ENCODE measurements at places on chromosomes 16 and 17.

DNA sequence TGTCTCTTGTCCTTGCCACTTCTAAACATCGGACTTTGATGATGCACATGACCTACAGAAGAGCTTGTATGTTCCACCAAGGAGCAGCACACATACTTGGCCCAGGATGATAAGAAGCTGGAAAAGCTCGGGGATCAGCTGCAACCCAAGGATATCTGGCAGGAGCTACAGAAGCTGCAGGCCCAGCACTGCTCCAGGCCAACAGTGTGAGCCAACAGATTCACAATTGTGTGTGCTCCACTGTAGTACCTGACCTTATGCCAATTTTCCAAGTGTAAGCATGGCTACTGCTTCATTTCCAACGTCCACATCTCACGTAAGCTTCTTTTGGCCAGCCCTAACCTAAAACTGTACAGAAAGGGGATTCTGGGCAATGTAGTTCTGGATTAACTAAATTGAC is 83.4 kb downstream of the COX10 start:
- no peak for DNase-seq

DNA sequence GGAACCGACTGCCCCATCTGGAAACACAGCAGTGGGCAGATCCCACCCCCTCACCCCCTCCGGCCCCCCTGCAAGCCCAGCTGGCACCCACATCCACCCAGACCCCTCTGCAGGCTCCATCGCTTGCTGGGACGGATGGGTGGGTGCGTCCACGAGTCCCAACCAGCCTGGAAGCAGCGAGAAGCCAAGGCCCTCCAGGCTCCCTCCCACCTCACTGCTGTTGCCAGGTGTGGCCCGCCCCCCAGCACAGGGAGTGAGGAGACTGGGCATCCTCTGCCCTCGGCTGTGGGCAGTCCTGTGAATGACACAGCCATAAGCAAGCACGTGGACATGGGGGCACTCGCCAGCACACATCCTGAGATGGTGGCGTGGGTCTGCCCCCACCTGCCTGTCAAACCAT is 11.4 kb downstream of the TMEM11 start:
- DNase-seq, result peak; percentile 50

GRCh38 chr17:43913584-43913983 is 6.2 kb upstream of the MPP2 start:
- no peak for DNase-seq

DNA sequence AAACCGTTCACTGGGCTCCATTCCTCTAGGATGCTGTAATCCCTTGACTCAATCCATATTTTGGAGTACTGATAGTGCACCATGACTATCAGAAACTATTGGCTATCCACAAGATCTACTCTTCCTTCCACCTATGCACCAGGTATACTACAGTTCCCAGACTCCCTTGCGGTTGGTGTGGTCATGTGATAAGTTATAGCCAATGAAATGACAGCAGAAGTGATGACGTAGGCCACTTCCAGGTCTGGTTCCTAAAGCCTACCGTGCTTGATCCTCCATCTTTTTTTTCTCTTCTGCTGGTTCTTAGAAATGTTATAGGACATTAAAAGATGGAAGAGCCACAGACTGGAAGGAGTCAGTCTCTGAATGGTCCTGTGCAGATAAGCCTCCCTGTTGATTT is 278.8 kb upstream of the C16orf82 start:
- peak; percentile 12 for DNase-seq

DNA sequence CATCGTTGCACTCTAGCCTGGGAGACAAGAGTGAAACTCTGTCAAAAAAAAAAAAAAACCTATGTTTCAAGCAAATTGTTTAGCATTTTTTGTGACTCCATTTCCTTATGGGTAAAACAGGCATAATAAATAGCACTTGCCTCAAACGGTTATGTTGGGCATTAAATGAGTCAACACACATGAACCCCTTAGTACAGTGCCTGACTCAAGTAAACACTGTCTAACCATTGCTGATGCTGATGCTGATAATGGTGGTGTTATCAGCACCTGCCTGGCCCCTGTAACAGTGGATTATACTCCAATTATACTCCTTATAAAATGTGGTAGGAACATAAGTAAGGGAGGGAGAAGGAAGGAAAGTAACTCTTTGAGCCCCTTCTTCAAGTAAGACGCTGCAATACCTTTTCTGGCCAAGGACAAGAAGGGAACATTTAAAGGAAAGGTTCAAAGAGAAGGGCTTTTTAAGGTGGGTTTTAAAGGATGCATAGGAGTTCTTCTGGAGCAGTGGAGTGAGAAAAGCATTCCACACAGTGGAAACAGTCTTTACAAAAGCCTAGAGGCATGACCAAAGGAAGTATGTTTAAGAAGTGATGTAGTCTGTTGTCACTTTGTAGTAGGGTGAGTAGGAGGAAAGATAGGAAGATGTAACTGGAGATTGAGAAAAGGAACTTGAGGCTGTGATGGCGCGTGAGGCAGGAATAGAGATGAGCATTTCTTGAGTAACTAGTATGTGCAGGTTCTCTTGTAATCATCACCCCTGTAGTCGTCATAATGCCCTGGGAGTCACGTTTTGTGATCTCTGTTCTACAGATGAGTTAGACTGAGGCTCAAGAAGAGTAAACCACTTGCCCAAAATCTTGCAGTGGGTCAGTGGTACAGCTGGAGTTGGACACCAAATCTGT is 4.3 kb downstream of the SCNN1B start:
- no peak for DNase-seq

- no peak for DNase-seq
These were observed 898 bp downstream of the CAPNS2 start for GRCh38 chr16:55567382-55567781.

DNA sequence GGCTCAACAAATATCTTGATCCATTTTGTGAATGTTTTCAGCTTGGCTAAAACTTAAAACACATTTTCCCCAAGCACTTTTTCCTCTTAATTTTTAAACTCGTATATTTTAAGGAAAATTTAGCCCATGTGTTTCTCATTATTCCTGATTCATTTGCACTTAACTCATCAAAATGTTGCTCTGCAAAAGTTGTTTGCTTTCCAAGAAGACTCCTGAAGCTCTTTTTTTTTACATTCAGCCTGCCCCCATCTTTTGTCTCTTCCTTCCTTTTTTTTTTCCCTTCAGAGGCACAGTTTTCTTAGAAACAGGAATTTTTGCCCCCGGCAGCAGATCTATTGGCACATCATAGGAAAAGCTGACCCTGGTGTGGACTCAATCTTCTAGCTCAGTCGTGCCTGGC is 155.0 kb upstream of the SALL1 start:
- DNase-seq, result no peak

DNA sequence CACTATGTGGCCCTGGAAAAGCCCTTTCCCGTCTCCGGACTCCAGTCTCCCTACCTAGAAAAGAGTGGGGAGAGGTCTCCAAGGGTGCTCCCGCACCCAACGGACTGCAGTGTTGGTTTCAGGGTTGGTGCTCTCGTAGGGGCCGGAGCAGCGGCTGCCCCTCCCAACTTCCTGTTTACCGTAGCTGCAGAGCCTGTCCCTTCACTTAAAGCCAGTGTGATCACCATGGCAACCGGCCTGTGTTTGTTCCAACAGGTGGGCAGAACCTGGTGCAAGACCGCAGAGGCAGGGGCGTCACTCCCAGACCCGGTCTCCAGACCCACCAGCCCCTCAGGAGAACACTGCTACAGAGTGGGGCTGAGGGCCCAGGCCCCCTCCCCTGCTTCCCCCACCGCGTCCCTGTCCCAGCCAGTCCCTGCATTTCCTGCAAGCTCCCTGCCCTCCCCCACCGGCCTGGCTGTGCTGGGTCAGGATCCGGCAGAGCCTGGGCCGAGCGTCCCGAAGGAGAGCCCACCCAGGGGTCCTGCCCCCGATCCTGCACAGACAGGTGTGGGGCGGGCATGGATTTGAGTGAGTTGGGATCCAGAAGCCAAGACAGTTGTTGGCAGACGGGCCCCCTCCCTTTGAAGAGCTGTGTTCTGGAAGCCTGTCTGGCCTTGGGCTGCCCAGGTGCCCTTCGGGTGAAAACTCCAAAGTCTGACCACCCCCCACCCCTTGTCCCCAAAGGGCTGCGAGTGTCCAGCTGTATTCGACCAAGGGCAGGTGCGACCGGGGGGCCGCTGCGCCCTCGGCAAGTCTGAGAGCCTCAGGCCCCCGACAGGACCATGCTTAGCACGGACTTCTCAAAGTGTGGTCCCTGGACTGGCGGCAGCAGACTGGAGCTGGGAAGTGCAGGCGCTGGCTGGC is 1.5 kb upstream of the BAIAP3 start:
- DNase-seq, result peak; percentile 94

GRCh38 chr17:41171886-41172285 is 3.9 kb upstream of the KRTAP4-3 start:
- no peak for DNase-seq

- no peak for DNase-seq
These were observed 9.5 kb downstream of the FOXF1 start for GRCh38 chr16:86519649-86520316.

GRCh38 chr17:17849845-17850373 is 13.1 kb upstream of the SREBF1 start:
- no peak for DNase-seq

GRCh38 chr16:23962001-23962400 is 126.2 kb downstream of the PRKCB start:
- peak; percentile 9 for DNase-seq

DNA sequence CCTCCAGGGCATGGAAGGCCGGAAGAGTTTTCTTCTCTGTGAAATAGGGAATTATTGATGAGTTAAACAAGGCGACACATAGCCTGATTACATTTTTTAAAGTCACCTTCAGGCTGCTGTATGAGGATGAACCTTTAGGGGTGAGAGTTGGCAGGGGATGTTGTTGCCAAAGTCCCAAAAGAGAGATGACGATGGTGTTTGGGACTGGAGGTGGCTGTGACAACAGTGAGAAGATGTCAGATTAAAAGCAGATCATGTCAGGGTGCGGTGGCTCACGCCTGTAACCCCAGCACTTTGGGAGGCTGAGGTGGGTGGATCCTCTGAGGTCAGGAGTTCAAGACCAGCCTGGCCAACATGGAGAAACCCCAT is 16.8 kb upstream of the ASGR2 start:
- DNase-seq, result no peak

DNA sequence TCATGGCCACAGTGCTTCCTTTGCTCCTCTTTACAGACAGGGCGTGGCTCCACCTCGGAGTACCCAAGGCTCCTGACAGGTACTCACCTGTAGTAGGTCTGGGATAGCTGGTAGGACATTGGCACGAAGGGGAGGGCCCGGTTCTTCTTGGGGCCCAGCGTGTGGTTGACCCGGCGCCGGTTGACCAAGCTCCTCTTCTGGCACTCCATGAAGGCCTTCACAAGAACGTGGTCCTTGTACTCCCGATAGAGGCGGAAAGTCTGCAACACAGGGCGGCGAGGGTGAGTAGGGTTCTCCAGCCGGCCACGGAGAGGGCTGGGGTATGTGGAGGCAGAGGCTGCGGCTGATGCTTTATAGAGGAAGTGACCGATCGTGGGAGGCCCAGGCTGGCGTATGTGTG is 69.7 kb downstream of the IL21R start:
- DNase-seq, result no peak

DNA sequence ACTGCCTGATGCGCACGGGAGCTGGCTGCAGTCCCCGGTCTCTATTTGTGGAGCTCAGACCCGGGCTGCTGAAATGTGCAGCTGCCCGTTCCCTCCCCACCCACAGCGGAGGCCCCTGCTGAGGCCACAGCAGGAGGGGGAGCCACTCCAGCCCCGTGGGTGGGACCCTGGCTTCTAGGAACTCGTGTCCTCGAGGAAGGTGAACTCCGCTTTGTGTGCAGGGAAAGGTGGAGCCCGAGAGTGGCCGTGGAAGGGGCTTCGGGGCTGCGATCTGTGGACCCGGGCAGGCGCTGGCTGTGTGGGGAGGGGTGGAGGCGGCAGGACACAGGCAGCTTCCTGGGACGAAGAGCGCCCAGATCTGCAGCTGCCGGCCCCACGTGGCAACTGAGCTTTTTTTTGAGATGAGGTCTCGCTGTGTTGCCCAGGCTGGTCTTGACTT is 2.9 kb downstream of the CCDC154 start:
- DNase-seq, result no peak

- no peak for DNase-seq
These were observed 208.2 kb upstream of the MAF start for GRCh38 chr16:79808731-79809130.

GRCh38 chr17:2965621-2966595 is 97.5 kb downstream of the OR1D5 start:
- peak; percentile 97 for DNase-seq

GRCh38 chr16:56310690-56311089 is 114.7 kb downstream of the AMFR start:
- no peak for DNase-seq

- DNase-seq, result no peak
These were observed 14.3 kb downstream of the GDPD1 start for GRCh38 chr17:59234631-59235030.

DNA sequence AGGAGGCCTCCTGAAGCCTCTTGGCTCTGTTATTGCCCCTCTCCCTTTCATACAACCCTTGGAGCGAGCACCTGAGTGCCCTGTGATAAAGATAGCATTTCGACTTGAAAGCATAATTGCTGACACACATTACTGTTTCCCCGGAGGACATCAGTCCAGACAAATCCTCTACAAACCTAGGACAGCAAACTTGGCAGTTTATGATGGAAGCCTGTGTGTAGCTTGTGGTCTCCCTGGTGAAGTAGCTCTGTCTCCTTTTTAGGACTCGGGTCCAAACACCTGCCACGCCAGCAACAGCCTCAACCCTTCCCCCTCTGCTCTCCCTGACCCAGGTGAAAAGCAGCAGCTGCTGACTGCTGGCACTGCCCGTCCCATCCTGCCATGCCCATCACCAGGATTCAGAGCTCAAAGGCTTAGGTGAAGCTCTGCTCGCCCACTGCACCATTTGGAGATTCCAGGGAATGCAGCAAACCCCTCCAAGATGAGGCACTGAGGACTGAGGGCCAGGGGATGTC is 55.9 kb downstream of the IRX6 start:
- no peak for DNase-seq

DNA sequence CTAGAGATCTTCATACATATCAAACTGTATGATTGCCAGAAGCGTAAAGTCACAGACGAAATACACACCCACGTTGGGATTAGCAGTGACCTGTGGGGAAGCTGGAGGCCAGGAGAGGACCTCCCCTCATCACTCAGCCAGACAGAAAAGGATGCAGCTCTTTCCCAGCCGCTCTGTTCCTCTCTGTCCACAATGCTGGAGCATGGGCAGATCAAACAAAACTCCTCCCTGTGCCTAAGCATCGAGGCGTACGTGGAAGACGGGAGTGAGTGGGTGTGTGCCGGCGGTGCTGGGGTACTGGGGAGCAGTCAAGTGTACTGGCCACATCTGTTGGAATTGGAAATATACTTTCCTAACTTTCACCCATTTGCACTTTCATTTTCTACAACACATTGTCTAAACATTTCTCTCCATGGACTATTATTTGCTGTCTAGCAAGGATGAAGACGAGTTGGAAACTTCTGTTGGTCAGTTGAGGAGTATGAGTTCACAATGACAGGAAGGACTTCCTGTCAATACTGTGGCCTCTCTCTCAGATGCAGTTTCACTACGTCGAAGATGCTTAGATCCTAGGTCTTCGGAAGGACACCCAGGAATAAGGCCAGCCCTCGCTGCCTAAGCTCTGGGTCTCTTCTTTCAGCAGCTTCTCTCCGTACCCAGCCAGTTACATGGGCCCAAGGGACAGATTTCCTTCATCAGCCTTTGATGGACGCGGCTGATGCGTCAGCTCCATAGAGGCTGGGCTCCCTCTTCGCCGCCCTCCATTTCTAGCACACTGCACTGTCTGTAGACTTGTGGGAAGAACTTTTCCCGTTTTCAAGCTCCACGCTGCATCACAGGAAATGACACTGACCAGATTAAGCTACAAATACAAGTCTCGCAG is 30.6 kb upstream of the ENDOV start:
- no peak for DNase-seq
